ENCODE measurements at places on chromosomes 7 and 10.

DNA sequence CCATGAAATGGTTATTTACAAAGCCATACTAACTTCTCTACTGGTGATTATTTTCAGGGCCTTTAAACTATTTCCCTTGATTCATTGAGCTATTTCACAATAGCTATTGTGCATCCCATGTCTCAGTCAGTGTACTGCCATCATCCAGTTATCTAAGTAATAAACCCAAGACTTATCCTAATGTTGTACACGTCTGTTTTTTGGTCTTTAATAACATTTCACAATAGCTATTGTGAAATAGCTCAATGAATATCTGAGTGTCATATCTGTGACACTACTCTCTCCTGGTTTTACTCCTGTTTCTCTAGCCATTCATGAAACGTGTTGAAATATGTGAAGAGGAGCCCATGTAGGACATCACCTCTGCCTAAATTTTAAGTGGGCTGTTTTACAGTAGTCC lies 36.5 kb upstream of the TMEM140 start:
- DNase-seq: no peak

GRCh38 chr10:86451604-86451960 lies 70.0 kb downstream of the WAPL start:
- no peak for DNase-seq

GRCh38 chr10:116845823-116846222 lies 3.5 kb upstream of the ENO4 start:
- DNase-seq: no peak

DNA sequence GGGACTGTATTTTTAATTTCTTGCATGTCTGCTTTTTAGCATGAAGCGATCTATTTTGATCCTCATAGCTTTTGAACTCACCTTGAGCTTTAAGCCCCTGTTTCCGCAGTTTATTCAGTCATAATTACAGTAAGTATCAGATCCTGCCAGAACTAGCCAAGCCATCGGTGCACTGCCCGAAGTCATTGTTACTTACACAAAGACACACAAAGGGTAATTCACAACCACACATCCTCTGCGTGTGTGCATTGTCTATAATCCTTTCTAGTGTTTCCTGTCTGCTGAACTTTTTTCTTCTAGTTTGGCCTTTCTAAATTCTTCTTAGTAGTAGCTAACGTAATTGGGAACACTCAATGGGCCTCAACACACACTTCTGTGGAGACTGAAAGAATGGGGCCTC lies 133.0 kb downstream of the SFMBT2 start:
- DNase-seq: no peak

DNA sequence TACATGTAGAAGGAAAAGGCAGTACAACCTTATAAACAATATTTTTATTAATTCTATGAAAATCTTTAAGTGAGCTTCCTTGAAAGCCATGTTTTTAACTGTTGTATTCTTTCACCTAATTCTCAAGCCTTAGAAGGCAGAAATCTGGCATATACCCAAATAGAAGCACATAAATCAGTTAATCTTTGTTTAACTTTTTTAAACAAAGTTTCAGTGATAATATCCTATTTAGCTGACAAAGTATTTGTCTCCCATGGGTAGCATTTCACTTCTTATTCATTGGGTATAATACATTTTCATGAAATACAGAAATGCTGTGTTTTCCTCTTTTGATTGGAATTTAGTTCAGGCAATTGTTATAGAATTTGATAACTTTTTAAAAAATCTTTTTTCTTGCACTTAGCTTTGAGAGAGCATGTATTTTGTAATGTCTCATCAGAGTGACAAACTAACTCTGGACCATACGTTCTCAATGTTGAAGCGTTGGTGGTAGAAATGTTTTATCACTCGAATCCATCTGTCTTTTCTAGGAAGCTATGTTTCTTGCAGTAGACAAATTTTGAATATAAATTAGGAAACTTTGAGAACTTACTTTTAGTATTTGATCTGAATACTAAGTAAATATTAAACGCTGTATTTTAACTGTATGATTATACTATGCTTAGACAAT lies 78.1 kb downstream of the CREM start:
- DNase-seq: no peak

- DNase-seq: no peak
Measured at GRCh38 chr7:36439624-36440023, 50.0 kb downstream of the ANLN start.

GRCh38 chr10:109976681-109977080 lies 31.1 kb upstream of the ADD3 start:
- DNase-seq: no peak

DNA sequence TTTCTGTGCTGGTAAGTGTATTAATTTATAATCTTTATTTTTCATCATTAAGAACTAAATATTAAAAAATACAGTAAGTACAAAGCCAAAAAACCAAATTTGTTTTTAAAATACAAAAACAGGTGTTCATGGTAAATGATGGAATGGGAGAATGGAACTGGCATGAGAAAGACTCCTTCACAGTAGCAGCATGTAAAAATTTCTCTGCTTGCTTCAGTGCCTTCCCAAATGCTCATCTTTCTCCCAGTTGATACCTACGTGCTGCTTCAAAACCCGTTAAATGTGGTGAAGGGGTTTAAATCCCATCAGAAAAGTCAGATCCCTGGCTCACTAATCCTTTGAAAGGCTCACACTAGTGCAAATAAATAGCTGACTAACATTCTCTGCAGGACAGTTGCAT lies 4.2 kb downstream of the RNF133 start:
- no peak for DNase-seq

- no peak for DNase-seq
Measured at GRCh38 chr7:115208710-115209560, 287.0 kb downstream of the MDFIC start.

DNA sequence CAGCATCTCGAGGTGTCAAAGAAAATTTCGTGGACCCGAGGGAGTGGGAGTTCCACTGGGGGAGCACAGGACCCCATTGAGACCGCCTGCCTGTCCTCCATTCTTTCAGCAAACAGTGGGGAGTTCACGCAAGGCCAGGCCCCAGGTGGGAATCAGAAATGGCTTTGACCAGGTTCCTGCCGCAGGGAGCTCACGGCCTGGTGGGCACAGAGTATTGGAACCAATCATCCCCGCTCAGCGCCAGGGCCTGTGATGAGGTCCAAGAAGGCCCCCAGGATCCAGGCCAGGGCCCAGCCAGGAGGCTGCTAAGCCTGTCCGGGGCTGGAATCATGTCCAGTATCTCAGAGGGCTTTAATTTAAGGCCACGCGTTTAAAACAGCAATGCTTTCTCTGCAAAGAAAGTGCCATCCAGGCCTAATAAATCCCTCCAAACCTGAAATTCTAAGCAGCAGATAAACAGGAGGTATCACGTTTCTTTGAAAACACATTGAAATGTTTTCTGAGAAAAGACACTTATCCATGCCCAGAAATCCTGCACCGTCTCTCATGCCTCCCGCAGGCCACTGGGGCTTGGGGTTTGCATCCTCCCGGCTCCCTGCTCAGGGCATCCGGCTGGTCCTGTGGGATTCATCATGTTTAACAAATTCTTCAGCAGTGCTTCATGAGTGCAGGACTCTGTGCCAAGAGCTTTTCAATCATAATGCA lies 125.7 kb downstream of the OAT start:
- DNase-seq: no peak

DNA sequence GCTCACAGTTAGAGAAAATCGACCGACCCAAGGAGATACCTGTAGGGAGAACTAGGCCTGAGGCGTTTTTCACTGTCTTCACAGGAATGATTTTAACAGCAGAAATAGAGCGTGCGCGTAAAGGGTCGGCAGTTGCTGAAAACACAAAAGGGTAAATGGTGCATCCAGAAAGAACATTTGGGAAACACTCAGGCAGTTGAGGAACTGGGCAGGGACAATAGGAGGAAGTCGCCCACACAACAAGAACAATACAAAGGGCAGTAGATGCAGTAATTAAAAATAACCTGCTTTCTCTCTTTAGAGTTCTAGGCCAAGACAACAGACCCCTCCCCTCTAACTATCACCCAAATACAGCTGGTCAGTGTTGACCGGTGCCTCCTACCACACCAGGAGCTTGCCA lies 126.6 kb downstream of the SORBS1 start:
- DNase-seq: no peak

- no peak for DNase-seq
Measured at GRCh38 chr7:112254156-112254555, 47.7 kb downstream of the ZNF277 start.

DNA sequence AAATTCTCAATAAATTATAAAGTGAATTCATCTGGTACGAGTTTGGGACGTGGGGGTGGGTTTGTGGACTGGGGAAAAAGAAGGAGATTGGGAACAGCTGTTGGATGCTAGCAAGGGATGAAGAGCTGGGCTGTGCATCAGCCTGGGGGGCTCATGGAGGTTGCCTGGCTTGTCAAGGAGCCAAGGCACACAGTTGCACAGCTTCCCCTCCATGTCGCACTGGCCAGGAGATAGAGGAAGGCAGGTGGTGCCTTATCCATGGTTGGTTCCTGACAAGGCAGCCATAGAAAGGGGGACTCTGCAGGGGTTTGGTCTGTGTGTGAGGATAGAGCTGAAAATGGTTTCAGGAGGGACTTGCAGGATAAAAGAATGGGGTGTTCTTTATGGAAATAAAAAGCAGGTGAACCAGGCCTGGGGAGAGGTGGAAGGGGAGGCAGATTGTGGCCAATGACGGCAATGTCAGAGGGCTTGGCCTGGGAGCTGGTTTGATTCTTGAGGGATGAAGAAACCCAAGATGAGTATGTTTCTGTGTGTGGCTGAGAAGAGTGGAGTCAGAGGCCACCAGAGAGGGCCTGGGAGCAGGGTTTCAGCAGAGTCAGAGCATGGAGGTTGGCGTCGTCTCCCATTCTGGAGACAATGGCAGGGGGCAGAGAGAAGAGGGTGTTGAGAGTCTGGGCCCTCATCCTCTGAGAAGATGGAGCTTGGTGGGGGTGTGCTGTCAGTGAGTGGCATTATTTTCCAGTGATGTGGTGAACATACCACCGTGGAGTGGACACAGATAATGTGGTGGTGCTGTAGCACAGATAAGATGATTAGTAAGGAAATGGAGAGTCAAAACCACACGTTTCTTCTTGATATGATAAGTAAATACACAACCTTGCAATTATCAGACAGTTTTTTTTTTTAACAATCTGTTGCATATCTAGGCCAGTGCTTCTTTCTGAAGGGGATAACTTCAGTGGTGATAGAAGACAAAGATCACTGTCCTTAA lies 108.2 kb downstream of the PTPN20 start:
- no peak for DNase-seq

DNA sequence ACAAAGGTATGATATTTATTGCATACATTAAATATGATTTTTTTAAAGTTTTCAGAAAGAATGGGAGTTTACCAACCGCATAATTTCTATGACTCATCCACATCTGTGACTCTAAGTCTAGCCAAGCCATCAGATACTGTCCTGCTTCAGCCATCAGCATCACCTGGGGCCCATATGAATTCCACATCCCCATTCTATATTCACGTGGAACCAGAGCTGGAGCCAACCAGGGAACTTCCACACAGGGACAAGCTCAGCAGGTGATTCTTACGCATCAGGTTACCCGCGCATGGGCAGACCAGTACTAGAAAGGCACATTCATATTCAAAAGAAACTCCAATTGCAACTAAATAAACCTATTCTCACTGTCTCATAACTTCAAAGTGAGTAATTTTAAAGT lies 817.7 kb upstream of the IGFBP3 start:
- no peak for DNase-seq

- no peak for DNase-seq
Measured at GRCh38 chr7:70765651-70766050, 366.3 kb upstream of the GALNT17 start.

GRCh38 chr7:110790992-110791391 lies 299.9 kb upstream of the LRRN3 start:
- no peak for DNase-seq

GRCh38 chr7:67589183-67589582 lies 592.5 kb downstream of the TYW1 start:
- no peak for DNase-seq

- no peak for DNase-seq
Measured at GRCh38 chr10:78321500-78321899, 287.8 kb downstream of the RPS24 start.

- no peak for DNase-seq
Measured at GRCh38 chr10:117662751-117663540, 120.4 kb downstream of the EMX2 start.

DNA sequence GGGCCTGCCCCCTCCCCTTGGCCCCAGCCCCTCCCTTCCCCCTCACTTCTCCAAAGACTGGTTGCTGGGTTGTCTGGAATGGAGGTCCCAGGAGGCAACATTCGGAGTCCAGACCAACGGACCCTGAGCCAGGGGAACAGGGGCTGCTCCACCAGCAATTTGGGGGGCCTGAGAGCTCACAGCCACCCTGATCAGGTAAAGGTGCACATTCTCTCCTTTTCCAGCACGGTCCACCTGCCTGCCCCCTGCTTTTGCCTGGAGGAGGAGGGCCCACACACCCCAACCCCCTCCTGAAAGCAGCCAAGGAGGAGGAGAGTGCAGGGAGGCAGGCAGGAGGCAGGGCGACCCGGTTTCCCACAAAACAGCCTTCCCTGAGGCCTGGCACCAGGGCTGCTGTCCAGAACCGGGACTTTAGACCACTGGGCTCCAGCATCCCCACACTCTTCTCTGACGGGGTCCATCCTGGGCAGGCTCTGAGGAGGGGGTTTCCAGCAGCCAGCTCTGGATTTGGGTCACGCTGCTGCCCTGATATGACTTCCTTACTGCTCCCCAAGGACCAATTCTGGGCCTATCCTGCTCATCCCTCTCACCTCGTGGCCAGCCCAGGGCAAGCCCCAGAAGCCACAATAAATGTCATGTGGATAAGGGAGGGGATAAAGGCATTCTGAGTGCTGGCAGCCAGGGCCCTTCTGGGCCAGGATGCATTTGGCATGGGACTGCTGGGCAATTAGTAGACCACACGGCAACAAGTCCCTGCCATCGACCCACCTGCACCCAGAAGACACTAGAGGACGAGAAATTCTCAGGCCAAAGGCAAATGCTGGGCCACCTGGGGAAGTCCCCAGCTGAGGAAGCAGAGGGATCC lies 1.1 kb upstream of the CAMK2B start:
- DNase-seq: no peak

DNA sequence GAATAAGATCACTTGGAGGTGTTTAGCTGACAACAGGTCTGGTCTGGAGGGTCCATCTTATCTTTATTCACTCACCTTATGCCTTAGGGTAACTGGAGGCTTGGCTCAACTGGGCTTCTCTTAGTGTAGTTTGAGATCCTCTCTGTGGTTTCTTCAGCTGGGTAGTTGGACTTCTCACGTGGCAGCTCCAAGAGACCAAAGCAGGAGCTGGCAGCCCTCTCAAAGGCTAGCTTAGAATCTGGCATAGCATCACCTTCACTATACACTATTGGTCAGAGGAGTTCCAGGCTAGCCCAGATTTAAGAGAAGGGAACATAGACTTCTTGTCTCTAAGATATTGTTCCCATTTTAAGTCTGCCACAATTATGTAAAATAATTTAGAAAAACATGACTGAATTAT lies 16.4 kb downstream of the ADK start:
- DNase-seq: no peak

- DNase-seq: no peak
Measured at GRCh38 chr10:8389630-8390029, 335.1 kb downstream of the GATA3 start.

GRCh38 chr10:47261121-47261520 lies 38.9 kb upstream of the GDF10 start:
- no peak for DNase-seq
